Memory B cell (primary cell): ENCODE measurements at places on chromosomes 6 and 20.

DNA sequence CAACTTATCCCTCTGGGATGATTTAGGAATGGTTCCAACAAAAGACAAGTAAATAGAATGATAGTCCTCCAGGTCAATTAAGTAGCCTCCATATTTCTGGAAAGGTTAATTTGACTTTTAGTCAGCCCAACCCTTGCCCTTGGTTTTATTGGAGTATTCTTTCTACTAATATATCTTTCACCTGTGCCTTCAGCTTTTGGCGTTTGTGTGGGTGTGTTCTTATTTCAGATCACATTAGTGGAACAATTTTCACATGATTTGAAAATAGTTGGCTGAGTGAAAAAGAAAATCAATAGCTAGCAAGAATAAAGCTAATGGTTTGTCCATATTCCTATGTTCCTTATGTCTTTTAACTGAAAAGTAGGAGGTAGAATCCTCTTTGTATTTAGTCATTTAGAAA lies 239.6 kb upstream of the SGK1 start:
- no peak for DNase-seq

DNA sequence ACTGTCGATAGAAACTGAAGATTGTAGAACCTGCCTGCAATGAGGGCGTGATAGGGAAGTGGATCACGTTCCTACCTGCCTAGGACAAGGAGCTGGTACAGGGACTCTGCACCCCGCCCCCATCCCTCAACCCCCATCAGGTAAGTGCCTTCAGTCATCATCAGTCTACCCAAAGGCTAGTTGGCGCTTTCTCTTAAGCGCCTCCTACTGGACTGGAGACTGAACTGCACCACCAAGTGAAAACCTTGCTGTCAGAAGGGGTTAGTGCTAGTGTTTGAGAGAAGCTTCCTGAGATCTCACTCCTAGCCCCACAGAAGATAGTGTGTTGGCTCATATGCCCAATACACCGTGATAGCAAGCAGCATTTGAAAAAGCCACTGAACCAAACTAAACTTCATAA lies 706.5 kb upstream of the MAN1A1 start:
- no peak for DNase-seq

DNA sequence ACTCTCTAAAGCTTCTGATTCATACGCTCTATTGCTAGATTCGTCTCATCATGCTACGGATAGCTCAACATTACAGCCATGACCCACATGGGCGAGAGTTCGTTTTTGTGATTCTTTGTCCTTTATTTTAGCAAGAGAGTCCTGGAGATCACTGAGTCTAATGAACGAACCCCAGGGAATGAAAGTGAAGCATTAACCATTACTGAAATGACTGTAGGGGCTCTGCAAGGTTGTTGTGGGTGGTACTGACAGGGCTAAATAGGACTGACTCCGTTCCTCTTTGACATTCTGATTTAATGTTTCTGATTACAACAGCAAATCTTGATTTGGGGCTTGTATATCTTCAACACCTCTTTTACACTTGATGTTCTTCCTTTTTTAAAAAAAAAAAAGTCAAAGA lies 13.7 kb upstream of the RTF2 start:
- DNase-seq, result no peak

GRCh38 chr6:26195924-26196845 lies 109.0 kb downstream of the HFE start:
- no peak for DNase-seq

- no peak for DNase-seq
Measured at GRCh38 chr20:37256286-37256685, 5.3 kb downstream of the GHRH start.

GRCh38 chr6:38118791-38119365 lies 299.4 kb downstream of the ZFAND3 start:
- no peak for DNase-seq

DNA sequence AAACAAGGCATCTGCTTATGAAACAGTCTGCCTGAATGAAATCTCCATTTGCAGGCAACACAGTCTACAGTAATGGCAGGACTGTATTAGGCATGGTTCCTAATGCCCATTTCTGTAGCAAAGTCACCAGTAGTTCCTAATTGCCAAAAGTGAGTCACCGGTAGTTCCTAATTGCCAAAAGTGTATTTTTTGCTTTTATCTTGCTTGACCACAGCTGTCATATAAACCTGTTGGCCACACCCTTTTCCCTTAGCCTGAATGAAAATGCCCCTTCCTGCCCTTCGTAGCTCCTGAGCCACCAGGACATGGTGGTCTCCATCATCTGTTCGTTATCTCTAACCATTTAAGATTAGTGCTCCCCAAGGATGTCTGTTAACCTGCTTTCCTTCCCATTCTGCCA lies 34.5 kb downstream of the MTHFD1L start:
- no peak for DNase-seq

- no peak for DNase-seq
Measured at GRCh38 chr6:143357561-143358255, 92.8 kb downstream of the ADAT2 start.

DNA sequence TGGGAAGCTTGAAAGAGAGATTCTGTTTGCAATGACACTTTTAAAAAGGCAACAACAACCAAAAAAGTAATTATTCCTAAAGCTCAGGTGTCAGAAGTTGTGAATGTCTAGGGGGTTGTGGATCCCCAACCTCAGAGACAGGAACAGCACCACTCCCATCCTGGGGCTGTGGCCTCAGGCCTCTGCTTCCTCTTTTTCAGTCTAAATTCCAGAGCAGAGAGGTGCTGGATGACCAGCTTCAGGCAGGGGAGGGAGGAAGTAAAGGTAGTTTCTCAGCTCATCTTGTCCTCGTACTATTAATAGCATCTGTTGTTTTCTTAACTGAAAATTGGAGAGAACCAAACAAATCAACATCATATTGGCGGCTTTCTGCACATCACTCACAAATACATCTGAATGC lies 8.3 kb downstream of the NT5E start:
- DNase-seq, result no peak

DNA sequence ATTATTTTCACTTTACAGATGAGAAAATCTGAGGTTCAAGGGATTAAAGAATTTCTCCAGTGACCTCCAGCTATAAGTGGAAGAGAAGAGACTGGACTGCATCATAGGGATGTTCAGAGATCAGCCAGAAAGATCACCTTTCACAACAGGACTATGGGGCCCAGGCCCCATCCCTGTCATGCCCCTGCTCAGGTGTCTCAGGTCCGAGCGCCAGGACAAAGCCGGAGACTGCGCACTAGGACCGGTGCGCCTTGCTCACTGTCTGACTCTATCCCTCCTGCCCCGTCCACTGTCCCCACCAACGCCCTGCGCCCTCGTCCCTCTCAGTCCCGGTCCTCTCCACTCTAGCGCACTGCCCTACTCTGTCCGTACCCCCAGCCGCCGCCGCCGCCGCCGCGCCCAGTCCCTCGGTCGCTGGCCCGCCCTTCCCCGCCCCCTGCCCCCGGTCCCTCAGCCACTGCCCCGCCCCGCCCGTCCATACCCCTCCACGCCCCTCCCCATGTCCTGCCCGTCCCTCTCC lies 521 bp upstream of the RAD21L1 start:
- DNase-seq, result no peak

DNA sequence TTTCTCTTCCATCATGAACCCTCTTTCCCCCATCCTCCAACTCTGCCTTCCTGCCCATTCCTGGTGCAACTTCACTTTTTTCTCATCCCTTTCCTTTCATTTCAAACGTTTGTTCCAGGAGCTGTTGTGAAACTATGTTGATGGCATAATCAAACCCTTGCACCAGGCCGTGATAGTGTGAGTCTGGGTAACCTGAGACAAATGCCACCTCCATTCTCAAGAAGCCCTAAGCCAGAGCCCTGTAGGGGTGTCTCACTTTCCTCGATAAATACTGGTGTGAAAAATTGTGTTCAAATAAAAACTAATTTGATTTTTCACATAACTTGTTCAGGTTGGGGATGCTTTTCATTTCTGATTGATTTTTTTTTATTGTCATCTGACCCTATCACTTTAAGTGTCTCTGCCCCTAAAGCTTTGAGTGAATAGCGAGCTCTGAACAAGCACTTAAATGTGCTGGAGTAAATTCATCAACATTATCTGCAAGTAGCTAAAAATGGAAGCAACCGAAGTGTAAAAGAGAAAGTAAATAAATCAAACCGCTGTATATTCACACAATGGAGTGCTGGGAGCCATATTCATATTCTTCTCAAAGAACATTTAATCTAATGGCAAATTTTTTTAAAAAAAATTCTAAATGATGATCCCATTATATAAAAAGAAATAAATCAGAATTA lies 303.1 kb upstream of the CDYL start:
- DNase-seq, result no peak

- DNase-seq, result no peak
Measured at GRCh38 chr20:31641391-31641790, 3.7 kb downstream of the COX4I2 start.

DNA sequence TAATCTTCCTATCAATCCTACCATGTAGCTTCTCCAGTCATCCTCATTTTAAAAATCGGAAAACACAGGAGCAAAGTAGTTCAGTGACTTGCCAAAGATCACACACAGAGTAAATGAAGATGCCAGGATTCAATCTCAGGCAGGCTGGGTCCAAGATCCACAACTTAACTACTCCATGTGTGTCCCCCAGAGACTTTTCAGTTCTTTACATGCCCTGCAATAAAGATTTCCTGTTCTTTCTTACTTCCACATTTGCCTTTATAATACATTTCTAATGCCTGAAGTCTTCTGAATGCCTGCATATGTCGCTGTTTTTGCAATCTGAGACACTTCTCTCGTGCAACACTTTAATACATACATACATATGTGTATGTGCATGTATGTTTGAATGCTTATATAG lies 121.7 kb upstream of the MARCKS start:
- DNase-seq, result no peak

DNA sequence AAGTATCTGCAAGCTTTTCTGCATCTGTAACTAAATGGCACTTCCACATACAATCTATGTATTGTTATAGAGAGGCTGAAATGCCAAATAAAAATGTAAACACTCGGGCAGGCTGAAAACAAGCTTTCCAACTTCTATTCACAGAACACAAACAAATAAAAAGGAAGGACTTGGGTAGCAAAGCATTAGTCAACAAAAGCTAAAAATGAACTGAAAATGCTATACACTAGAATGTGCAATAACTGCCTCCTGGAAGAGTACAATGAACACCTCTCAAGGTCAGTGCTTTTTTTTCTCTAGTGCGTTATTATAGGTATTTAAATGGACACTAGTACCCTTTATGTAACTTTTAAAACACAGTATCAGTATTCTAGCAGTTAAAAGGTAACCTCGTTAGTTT lies 31.4 kb downstream of the STK38 start:
- DNase-seq, result no peak

DNA sequence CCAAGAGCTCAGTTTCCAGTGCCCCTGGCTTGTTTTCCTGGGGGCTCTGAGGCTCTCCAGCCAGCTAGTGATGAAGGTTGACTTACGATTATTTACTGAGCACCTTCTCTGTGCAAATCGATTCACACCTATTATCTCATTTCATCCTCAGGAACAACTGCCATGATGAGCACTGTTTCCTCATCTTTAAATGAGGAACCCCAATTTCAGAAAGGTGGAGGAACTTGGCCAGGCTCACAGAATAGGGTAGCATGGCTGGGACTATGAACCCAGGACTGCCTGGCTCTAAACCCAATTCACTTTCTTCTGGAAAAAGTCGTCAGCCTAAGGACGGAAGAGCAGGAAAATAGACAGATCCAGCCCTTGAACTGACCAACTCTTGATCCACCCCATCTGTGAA lies 3.5 kb upstream of the BPI start:
- DNase-seq, result no peak

DNA sequence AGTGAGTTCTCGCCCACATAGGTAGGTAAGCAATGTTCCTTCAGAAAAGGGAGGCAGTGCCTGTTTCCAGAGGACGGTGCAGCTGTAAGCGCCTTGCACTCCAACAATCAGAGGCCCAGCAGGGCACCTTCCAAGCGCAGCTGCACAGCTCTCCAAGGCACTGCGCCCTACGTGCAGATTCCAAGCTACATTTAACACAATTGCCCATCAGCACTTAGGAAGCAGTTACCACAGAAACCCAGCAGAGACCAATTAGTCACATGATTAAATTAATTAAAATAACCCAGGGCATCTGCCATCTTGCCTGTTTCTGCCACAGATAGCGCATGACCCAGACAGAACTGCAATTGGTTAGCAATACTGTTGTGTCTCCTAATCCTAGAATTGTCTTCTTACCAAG lies 65.5 kb downstream of the SOBP start:
- no peak for DNase-seq

DNA sequence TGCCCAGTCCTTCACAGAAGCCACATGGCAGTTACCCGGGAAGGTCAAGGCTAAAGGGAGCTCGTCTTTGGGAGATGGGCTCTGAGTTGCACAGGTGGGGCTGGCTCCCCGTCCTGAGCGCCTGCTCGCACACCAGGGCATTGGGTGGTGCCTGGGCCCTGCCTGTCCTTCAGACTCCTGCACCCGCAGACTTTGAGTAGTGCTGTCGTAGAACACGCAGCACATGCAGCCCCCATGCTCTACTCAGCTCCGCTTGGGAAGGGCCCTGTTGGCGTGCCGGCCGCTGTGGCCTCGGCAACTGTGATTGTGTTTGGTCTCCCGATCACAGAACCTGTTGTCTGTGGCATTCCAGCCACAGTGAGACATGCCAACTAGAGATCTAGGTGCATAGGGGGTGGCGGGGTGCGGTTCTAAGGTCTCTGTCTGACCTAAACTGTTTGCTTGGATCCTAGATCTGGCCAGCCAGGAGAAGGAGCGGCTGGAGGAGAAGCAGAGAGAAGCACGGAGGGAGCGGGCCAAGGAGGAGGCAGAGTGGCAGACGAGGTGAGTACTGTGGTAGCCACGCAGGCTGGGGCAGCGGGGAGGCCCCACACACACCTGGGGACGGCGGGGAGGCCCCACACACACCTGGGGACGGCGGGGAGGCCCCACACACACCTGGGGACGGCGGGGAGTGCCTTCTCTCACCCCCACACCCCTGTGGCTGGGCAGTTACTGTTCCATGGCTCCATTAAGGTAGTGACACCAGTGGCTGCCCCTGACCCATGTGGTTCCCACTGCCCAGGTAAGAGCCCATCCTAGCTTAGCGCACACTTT lies 11.3 kb upstream of the ADRM1 start:
- DNase-seq, result no peak

GRCh38 chr6:83462524-83462923 lies 31.7 kb upstream of the ME1 start:
- no peak for DNase-seq

DNA sequence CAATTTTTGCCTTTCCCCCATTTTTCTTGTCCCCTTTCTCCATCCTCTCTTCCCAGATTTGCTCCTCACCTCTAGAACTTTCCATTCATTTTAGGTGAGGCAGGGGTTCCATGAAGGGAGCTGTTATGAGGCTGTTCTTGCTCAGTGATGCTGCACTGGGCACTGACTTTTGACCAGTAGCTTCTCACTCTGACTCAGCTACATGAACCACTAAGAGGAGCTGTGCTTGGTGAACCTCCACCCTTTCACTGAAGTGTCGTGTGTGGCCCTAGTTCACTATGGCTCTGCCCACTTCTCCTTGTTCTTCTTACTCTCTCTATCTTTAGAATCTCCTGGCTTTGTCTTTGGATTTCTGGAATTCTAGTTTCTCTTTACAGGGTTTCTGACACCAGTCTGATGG lies 307.1 kb upstream of the RNF24 start:
- DNase-seq, result no peak

- DNase-seq, result no peak
Measured at GRCh38 chr6:157647261-157647915, 175.7 kb upstream of the SNX9 start.

- DNase-seq, result no peak
Measured at GRCh38 chr6:156164701-156165452, 612.3 kb upstream of the ARID1B start.

- no peak for DNase-seq
Measured at GRCh38 chr6:41965429-41966213, 24.0 kb upstream of the CCND3 start.
